NCI-H1105 (cell line): ENCODE measurements at places on chromosomes 12 and 14.

DNA sequence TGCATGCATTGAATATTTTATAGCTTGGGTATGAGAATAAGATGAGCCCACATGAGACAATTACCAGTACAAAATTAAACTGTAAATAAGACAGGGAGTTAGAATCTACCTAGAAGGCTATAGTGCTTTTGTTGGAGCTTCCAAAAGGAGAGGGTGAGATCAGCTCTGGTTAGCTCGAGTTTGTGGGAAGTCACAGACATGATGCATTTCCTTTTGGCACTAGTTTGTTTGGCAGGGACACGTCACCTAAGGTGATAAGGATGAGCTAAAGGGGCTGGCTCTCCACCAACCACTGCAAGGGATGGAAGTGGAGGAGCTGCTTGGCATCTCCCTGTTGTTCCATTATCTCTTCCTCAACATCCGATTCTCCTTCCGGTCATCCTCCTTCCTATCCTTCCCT is 48.5 kb upstream of the CPM start:
- DNase-seq, result no peak

- DNase-seq, result no peak
Observed at GRCh38 chr14:53126731-53127130, 26.4 kb downstream of the DDHD1 start.

DNA sequence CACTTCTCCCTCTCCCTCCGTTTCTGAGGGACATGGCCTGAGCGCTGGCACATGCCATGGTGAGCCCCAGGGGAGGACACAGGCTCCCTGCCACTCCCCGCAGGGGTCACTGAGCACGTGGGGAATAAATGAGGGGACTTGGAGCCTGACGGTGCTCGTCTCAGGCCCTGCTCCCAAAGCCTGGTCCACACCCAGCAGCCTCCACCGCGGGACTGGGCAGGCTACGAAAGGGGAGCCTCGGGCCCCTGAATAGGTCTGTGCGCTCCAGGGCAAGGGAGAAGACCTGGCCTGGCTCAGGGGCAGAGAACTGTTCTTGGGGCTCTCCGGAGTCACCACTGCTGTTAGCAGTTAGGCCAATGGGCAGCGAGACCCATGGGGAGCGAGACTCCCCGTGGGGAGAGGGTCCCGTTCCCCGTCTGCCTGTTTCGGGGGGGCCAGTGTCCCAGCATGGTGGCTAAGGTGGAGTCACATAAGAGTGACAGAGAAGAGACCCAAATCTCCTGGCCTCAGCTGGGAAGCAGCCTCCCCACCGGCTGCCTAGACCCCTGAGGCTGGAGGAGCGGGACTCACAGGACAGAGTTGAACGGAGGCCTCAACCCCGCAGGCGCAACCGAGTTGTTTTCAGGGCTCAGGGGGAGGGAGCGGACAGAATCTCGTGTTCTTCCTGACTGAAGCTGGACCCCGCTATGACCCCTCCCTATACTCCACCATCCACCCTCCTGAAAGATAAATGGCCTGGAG is 329.8 kb upstream of the SFSWAP start:
- DNase-seq, result no peak

DNA sequence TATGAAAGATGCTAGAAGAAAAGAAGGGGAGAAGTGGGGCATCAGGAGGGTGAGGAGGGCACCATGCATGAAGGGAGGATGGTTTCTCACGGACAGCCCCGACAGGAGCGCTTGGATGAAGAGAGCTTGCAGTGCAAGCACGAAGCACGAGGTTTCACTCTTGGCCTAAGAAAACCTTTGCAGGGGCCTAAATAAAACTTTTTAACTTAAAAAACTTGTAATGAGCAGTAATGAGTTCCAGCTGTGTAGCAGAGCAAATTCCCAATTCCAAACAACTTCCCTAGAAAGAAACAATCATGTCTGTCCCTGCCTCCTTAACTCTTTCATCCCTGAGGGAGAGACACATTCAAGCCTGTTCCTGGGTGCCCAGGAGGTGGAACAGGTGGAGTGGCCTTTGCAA is 119.5 kb downstream of the PAH start:
- DNase-seq, result no peak

GRCh38 chr12:84408936-84409335 is 503.7 kb downstream of the SLC6A15 start:
- DNase-seq, result no peak

GRCh38 chr12:25745281-25745680 is 192.2 kb upstream of the LMNTD1 start:
- DNase-seq, result no peak

- DNase-seq, result no peak
Observed at GRCh38 chr12:28024231-28024995, 51.9 kb upstream of the PTHLH start.

- no peak for DNase-seq
Observed at GRCh38 chr14:52332269-52332668, 18.2 kb downstream of the PTGER2 start.

DNA sequence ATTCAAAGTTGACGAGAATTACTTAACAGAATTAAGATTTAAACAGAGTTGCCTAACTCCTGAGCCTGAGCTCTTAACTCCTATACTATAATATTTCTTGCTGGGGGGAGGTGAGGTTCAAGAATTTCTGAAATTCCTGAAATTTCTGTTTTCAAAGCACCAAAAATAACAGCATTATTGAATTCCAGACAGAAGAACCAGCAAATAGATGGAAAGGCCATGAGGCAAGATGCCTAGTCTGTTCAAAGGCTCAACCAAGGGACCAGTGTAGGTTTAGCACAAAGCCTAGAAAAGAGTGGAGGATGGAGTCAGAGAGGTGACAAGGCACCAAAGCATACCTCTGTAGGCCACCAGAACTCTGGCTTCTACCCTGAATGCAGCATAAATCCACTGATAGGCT is 76.4 kb downstream of the PPP1R12A start:
- no peak for DNase-seq
